Caudate nucleus (tissue), 63 donors: ENCODE measurements at places on chromosomes 11 and 22.

- no peak for DNase-seq
Measured at GRCh38 chr11:99069856-99070444, 49.2 kb downstream of the CNTN5 start.

DNA sequence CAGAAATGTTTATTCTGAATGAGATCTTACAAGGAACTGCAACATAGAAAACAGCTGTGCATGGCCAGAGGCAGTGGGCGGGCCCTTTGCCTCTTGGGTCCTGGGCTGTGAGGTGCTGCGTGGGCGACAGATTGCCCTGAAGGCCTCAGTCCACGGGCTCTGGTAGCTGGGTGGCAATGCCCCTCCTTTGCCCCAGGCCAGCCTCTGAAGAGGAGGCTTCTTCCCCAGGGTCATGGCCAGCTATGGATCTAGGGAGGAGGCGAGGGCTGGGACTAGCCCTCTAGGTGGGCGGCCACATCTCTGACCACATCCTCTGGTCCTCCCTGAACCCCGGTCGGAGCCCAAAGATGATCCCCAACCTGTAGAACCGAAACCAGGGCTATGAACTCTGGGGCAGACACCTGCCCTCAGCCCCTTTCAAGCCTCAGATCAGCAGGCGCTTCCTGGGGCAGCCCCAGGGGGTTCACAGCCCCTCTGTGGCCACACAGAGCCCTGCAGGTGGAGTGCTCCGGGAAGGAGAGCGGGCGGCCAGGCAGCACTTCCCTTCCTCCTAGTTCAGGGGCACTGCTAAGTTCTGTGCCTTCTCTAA is 6.6 kb upstream of the CDC42BPG start:
- no peak for DNase-seq

DNA sequence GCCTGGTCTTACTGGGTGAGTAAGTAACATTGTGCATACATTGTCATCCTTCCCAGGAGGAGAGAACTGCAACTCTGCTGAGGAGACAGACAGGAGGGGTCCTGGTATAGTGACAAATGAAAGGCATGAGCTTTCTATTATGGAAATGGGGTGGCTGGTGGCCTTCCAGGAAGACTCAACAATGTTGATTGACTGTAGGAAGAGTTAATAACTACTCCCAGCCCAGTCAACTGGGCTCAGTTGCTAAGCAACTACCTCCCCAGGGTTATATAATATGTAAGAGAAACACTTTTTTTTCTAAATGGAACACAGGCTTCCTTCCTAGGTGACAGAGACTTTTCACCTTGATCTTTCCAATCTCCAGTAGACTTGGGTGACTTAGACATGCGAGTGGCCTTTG is 28.2 kb downstream of the SEZ6L start:
- DNase-seq = no peak

DNA sequence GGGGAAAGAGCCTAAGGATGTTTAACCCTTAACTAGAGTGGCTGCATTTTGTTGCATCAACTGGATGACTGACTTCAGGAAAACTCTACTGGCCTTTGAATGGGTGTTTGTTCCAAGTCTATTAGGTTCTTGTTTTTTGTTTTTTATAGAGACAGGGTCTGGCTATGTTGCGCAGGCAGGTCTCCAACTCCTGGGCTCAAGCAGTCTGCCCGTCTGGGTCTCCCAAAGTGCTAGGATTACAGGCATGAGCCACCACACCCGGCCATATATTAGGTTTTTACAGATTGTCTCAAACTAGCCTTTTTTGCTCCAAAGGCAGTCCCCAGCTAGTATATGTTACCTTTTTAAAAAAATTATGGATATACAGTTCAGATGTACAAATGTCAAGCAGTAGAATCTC is 1.1 kb downstream of the SMARCB1 start:
- no peak for DNase-seq

DNA sequence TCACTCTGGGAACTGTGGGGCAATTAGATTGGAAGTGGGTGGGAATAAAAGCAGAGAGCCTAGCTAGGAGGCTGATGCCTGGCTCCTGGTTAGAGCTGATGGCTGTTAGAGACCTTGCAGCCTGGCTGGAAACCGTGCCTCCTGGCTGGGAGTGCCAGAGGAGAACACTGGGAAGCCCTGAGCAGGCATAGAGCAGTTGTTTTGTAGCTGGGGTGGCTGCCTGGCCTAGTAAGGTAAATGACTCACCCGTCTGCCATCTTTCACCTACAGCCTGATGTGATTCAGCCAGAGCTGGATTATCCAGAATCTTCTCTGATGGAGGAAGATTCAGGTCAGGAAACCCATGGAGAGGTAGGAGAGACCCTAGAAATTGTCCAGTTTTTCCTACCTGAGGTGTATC is 6.1 kb downstream of the UQCR10 start:
- DNase-seq = peak; percentile 9

- DNase-seq = no peak
Measured at GRCh38 chr11:2569321-2569721, 124.5 kb downstream of the KCNQ1 start.

DNA sequence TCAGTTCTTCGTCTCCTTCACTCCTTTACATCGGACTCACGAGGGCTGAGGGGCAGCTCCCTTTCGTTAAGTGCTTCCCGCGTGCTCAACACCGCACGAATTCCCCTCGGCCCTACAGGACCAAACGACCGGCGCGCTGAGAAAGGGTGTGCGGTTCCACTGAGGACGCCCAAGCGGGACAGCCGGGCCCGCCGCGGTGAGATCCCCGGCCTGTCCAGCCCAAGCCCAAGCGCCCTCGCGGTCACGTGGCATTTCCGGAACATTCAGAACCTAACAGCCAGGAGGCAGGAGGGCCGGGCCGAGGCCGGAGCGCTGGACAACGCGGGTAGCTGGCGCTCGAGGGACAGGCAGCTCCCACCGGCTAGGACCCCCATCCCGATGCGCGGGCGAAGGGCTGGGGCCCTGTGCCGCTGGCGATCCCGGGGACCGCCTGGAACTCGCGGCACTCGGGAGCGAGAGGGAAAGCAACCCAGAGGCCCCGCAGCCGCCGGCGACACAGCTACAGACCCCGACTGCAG is 737 bp upstream of the STIP1 start:
- no peak for DNase-seq
